ENCODE measurements at places on chromosomes 1 and 21.

DNA sequence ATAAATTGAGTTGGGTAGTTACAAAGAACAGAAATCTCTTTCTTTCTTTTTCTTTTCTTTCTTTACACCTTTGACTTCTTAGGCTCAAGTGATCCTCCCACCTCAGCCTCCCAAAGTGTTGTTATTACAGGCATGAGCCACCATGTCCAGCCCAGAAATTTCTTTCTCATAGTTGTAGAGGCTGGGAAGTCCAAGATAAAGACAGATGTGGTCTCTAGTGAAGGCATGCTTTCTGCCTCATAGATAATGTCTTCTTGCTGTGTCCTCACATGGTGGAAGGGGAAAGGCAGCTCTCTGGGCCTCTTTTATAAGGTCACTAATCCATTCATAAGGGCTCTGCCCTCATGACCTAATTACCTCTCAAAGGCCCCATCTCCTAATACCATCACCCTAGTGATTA, 64.0 kb upstream of the DNAJC6 start:
- no peak for DNase-seq

- DNase-seq = no peak
Observed at GRCh38 chr1:155254714-155255242, 505 bp downstream of the ENTREP3 start.

DNA sequence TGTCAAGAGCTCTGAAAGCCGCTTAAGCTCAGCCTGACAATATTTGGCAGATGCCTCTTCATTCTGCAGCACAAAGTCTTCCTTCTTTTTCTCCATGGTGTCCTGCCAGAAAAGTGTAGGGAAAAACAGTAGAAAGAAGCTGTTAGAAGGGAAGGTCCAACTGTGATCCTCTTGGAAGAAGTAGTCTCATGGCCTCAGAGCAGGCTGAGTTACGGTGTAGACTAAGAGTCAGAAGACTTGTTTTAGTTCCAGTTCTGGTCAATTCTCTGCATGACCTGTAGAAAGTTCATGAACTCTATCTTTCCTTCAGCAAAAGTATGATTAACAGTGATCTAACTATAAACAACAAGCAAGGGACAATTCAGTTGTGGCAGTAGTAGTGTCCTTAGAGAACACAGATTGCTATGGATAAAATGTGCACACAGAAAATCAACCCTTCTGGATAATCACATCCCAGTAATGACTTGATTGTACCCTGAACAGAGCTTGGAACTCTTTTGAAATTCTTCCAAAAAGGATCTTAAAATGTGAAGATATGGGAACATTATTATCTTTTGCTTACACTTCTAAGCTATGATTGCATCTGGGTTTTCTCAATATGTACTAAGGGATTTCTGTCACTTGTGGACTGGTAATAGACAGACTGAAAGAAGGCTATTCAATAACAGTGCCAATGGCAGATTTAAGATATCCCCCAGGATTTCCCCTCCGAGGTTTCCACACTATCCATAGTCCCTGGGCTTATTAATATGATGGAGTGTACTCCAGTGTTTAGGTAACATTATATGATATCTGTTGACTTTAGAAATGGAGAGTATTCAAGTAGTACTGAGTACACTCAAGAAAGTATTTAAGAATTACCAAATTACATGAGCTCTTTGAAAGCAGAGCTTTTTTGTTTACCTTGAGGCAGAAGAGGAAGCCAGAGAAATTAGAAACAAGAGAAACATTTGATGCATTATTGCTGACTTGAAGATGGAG, 22.1 kb upstream of the GBP2 start:
- DNase-seq = no peak

DNA sequence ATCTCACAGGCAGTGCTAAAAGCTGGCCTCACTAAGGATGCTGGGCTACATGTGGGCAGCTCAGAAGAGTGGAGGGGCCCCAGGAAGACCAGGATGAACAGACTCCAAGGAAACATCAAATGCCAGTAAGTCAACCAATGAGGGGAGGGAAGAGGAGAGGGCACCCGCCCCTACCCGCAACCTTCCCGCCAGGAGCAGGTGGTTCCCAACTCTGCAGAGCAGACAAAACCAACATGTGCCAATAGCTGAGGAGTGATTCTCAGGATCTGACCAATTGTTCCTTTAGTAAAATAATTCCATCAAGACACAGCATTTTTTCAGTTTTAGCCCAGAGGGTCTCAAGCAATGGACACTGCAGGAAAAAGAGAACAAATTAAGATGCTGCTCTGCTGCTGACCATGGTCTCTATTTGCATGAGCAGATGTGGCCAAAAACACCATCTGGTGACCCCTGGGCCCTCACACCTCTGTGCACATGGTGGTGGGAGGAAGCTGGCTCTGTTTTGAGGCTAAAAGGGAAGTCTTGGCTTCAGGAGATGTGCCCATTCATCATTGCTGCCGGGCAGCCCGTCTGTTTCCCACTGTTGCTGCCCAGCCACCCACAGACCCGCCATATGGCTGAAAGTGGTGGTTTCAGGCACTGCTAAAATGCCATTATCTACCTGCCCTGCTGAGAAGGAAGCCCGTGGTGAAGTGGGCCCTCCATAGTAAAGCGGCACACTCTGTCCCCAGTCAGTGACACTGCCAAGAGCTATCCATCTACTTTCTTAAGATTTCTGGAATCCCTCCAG, 231.8 kb downstream of the KCNH1 start:
- DNase-seq = no peak

DNA sequence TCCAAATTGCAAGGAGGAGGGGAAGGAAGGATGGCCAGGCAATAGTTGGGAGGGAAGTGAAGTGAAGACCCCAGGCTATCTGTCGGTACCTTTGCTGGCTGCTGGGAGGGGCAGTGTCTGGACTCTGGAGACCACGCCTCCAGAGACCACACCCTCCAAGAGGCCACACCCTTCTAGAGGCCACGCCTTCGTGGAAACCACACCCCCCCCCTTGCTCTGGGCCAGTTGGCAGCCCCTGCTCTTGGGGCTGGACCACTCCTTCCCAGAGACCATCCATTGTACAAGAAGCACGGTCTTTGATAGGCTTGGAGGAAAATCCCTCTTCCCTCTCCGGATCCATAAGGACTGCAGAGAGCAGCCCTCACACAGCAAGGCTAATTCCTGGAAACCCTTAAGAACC, 73.1 kb downstream of the RYR2 start:
- DNase-seq = no peak

GRCh38 chr1:15501208-15502032, 22.6 kb downstream of the CASP9 start:
- DNase-seq = no peak

- no peak for DNase-seq
Observed at GRCh38 chr1:182680901-182681567, 3.4 kb downstream of the RGS8 start.

GRCh38 chr1:61980561-61980960, 214.1 kb upstream of the L1TD1 start:
- no peak for DNase-seq

GRCh38 chr1:212213784-212214183, 71.4 kb upstream of the PPP2R5A start:
- DNase-seq = no peak

Measured in vagina (tissue), 2 donors.